ENCODE measurements at places on chromosomes 3 and 15.

DNA sequence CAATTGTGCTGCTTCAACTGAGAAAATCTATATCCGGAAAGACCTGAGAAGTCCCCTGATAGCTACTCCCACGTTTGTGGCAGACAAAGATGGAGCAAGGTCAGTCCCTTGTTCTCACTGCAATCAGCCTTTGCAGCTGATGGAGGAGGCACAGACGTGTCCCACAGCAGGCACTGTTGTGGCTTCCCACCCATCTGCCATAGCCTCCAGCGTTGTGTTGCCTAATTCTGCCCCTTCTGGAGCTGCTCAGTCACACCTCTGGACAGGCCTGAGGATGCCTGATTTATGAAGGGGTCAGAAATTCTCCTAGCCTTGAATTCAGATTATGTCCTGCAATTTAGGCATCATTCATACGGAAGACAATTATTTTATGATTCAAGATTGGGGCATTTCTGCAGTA is 41.9 kb downstream of the MRPS25 start:
- DNase-seq: no peak

- no peak for DNase-seq
Observed at GRCh38 chr3:36679384-36680200, 84.8 kb downstream of the DCLK3 start.

GRCh38 chr3:125594581-125595011 is 701 bp downstream of the OSBPL11 start:
- no peak for DNase-seq

- no peak for DNase-seq
Observed at GRCh38 chr15:91468871-91469580, 369.0 kb downstream of the SV2B start.

- DNase-seq: no peak
Observed at GRCh38 chr3:194281766-194282165, 69.4 kb downstream of the CPN2 start.

DNA sequence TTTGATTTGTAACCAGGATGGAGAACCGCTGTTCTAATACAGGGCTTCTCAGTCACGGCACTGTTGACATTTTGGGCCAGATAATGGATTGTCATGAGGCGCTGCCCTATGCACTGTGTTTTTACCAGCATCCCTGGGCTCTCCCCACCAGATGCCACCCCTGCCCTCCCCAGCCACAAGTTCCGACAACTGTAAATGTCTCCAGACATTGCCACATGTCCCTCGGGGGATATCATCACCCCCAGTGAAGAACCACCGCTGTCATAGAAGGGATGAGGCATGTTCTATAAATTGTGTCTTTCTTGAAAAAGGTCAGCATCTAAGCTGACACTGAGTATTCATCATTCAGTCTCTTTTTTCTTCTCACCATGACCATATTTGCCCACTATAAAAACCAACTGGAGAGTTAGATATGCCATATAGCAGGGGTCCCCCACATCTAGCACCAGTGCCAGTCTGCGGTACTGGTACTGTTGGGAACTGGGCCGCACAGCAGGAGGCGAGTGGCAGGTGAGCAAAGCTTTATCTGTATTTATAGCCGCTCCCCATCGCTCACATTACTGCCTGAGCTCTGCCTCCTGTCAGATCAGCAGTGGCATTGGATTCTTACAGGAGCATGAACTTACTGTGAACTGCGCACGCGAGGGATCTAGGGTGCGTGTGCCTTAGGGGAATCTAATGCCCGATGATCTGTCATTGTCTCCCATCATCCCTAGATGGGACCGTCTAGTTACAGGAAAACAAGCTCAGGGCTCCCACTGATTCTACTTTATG is 260.5 kb upstream of the ST8SIA2 start:
- DNase-seq: no peak

- no peak for DNase-seq
Observed at GRCh38 chr3:177810162-177810623, 612.9 kb upstream of the TBL1XR1 start.
